ENCODE measurements at places on chromosomes 13 and 19.

- no peak for DNase-seq
These were observed 6.5 kb downstream of the UNC13A start for GRCh38 chr19:17681505-17682125.

DNA sequence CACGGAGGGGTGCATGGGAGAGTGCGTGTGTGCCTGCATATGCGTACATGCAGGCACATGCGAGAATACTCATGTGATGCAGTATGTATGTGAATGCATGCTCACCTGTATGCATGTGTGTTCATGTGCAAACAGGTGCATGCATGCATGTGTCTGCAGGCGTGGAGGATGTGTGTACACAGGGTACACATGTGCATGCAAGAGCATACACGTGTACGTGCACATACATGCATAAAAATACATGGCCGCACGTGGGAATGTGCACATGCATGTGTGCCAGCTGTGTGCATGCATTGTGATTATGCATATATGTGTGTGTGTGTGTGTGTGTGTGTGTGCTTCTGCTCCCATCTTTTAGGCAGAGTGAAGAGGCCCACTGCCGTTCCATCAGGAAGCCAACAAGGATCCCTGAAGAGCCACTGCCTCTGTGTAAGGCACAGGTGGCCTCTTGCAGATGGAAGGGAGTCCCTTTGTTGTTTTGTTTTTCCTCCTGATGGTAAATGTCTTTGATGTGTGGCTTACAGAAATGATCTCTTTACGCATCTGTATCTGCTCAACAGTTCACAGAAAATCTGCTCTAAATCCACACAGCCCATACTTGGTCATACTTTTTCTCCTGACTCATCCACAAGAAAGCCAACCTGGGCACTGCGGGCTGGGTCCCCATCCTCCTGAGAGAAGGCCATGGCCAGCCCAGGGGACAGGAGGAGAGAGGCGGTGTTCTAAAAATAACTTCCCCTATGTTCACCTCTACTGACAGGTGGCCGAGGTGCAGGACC lies 50.7 kb downstream of the KLF2 start:
- no peak for DNase-seq

GRCh38 chr19:47511681-47512080 lies 3.2 kb downstream of the NAPA start:
- no peak for DNase-seq

DNA sequence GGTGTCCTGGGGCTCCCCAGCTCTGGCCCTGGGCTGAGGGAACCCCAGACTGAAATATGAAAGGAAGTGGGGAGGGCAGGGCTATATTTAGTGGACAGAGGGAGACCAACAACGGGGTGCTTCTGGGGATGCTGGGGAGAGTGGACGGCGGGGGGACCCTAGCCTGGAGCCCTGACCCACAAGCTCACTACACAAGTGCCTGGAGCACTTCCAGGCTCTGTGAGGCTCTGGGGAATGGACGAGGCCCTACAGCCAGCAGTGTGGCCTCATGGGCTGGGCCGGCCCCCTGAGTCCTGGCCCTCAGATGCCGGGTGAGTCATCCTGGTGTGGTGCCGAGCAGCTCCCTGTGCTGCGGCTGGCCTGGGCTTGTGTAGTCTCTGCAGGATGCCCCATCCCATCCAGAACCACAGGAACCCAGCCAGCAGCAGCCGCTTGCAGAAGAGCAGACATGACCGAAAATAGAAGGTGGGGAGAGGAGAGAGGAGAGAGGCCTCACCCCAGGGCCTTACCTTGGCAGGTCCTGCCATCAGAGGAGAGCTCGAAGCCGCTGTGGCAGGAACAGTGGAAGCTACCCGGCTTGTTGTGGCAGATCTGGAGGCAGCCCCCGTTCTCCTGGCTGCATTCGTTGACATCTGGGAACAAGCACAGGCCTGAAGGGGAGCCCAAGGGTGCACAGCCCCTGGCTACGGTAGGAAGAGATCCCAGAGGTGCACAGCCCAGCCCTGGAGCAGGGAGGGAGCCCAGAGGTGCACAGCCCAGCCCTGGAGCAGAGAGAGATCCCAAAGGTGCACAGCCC lies 26.1 kb downstream of the GAS6 start:
- DNase-seq: no peak

DNA sequence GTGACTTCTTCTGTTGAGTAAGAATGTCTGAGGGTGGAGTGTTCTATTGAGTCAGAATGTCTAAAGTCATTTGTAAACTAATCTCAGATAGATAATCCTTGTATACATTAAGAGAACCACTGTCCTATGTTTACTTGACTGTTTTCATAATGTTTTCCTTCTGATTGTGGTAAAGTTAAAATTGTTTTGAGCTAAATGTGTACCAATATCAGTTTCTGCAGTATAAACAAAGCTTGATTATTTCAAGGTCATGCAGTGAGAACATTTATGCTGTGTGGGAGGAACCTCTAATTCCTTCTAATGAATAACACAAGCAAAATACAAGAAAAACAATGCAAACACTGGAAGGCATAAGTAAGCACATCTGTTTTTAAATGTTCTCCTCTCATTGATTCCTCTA lies 434.6 kb downstream of the FGF14 start:
- no peak for DNase-seq

- DNase-seq: no peak
These were observed 8.5 kb downstream of the PGLS start for GRCh38 chr19:17519967-17520366.

DNA sequence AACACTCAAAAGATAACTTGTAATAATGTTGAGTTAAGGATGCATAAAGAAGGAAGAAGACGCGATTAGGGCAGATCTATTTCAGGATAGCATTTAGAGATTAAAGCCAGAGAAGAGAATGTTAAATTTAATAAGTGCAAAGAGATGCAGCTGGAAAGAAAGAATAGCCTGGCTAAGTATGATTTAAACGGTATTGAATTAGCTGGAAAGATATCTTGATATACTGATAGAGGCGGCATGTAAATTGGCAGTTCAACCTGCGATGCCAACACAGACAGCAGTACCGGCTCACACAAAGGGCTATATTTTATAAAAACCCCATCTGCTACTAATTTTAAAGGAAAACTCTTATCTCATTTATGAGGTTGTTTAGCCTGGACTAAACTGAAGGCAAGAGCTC lies 121.4 kb downstream of the ENOX1 start:
- DNase-seq: no peak

GRCh38 chr19:11191273-11191755 lies 6.0 kb downstream of the KANK2 start:
- no peak for DNase-seq

GRCh38 chr13:78341032-78341431 lies 262.3 kb downstream of the POU4F1 start:
- no peak for DNase-seq

DNA sequence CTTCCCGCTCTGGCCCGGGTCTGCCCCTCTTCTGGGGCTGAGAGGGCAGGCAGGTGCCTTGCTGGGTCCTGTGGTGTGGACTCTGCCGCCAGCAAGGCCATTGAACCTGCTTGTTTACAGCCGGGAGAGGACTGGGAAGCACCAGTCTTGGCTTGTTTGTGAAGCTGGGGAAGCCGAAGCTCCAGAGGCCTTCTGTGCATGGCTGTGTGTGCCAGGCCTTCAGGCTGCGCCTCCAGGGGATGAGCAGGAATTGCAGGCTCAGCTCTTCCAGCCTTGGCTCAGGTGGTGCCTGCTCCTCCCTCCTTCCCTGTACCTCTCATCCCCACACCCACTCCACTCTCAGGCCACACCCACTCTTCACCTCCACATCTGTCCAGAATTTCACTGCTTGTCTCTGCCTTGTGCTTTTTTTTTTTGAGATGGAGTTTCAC lies 17.5 kb downstream of the NDUFB7 start:
- no peak for DNase-seq

GRCh38 chr19:1570836-1571235 lies 2.7 kb upstream of the MEX3D start:
- no peak for DNase-seq

GRCh38 chr19:20863176-20863575 lies 59.9 kb upstream of the ZNF85 start:
- no peak for DNase-seq

DNA sequence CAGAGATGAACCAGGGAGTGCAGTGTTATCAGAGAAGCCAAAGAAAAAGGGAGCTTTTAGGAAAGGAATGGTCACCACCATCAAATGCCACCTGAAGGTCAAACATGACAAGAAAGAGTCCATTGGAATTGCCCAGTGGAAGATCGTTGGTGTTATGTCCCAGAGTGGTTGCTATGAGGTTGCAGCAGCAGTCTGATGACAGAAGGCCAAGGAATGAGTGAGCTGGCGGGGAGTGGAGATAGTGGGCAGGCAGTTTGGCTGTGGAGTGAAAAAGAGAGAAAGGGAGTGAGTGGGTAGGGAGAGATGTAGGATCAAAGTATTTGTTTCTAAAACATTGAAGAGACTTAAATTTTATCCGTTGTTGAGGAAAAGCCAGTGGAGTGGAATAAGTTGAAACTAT lies 117.4 kb upstream of the WASF3 start:
- DNase-seq: no peak

- DNase-seq: no peak
These were observed 57.9 kb downstream of the ELF1 start for GRCh38 chr13:40961214-40961613.

DNA sequence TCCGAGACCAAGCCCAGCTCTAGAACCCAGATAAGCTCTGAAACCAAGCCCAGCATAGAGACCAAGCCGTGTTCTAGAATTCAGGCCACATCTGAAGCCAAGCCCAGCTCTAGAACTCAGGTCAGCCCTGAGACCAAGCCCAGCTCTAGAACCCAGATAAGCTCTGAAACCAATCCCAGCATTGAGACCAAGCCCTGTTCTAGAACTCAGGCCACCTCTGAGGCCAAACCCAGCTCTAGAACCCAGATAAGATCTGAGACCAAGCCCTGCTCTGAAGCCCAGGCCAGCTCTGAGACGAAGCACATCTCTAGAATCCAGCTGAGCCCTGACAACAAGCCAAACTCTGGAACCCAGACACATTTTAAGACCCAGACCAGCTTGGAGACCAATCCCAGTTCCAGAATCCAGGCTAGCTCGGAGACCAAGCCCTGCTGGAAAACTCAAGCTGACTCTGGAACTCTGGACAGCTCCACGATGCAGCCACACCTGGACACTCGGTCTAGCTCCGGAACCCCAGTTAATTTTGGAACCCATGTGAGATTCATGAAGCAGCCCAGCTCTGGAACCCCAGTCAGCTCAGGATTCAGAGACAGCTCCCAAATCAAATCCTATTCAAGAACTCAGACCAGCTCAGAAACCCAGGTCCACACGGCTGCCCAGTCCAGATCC lies 5.8 kb downstream of the GIPC3 start:
- DNase-seq: no peak

GRCh38 chr13:50685491-50685890 lies 158.0 kb downstream of the DLEU7 start:
- DNase-seq: no peak

- no peak for DNase-seq
These were observed 27.5 kb downstream of the MICU2 start for GRCh38 chr13:21576426-21576825.

DNA sequence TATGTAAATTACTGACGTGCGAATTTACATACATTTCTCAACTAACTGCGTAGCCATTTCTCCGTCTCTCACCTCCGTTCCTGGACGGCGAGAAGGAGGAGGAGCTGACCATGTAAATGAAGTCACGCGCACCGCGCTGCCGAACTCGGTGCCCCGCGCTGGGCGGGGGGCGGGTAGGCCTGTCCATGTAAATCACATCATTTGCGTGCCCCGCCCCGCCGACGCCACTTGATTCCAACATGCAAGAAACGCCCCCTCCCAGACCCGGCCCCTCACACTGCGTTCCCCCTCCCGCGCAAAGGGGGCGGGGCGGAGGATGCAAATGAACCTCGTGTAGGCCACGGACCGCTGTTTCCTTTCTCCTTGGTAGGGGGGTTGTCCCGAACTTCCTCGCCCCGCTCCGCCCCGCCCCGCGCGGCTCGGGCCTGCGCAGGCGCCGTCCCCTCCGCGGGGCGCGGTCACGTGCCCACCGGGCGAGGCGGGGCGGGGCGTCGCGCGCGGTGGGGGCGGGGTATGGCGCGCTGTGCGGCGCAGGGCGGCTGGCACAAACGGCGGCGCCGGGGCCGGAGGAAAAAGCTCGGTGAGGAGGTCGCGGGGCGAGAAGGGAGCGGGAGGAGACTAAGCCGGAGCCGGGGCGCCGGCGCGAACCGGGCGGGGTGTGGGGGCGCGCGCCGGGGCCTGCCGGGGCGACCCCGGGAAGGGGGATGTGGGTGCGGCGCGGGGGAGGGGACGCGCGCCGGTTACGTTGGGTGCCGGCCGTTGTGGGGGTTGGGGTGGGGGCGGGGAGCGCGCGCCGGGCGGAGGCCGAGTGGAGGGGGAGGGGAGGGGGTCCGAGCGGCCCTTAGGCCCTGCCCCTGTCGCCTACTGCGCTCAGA lies at the start of gene EGLN2:
TSS of gene EGLN2 (plus strand) at position 509 of the 875 bp plus-strand sequence. CDS start 1,382 bp downstream, outside the sequence.
- DNase-seq: peak; percentile 100

DNA sequence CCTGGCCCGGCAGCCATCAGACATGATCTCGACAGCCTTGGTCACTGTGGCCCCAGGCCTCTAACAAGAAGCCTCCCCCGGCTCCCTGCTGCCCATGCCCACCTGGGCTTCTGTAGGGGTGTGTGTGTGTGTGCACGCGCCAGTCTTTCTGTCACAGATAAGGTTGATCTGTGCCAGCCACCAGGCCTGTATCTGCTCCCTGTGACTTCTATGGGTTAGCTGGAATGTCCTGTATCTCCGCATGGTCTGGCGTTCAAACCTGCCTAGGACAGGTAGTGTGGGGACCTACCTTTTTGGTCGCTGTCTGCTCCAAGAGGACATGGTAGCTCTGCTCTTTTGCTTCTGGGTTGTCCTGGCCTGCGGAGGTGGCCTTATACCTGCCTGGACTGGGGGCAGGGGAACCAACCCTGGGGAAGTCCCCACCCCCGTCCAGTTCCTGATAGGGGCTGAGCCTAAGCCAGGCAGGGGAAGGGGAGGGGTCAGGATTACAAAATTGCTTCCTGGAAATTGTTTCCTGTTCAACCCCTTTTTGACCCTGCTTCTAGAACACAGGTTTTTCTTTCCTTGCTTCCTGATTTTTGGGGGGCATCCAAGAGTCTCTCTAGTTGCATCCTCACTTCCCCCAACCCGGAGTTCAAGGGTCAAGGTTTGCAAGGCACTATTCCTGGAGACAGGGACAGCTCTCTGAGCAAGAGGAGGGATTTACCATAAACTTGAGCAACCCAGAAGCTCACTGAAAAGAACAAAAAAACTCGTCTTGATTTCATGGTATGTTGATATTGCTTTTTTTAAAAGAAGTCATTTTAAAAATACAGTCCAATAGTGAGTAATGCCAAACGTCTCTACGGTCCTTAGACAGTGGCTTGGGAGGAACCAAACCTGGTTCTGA lies at the start of gene LRG1:
TSS of gene LRG1 (minus strand) at position 344 of the 889 bp plus-strand sequence. CDS start at position 321, 23 bp downstream.
- DNase-seq: no peak

GRCh38 chr19:14804765-14805164 lies 26.4 kb upstream of the ADGRE2 start:
- DNase-seq: no peak

- DNase-seq: no peak
These were observed 264.1 kb downstream of the NDFIP2 start for GRCh38 chr13:79745081-79745480.

DNA sequence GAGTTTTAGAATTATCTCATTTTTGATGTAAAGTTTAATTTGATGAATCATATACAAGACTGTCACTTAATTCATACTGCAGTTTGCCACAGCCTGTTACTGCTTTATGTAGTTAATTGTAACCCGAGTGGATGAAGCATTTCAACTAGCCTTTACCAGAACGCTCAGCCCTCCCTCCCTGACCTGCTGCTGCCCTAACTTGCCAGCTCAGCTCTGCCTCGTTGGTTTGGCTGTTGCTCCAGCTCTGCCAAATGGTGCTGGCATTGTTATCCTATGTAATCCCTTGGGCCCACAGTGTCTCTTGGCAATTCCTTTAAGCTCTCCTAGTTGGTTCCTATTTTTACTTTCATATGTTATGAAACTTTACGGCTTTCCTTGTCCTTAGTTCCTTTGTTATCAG lies 113.3 kb downstream of the LMO7 start:
- DNase-seq: no peak
